Fibroblast of villous mesenchyme (primary cell): ENCODE measurements at places on chromosomes 2 and 18. TPM values are rescaled to one million over a fixed set of nuclear protein-coding genes. Genes with fewer than 3 reads are reported as not detected.

Gene CNDP1
- not detected in 2 replicates for total RNA-seq

Gene MAPK4
- total RNA-seq, result under 0.01 TPM in 1 of 2 replicates, not detected in the other

Gene KCNS3
- 3.0 and 7.4 TPM in 2 replicates for total RNA-seq

Gene ITGA4
- total RNA-seq, result 132 and 145 TPM in 2 replicates

Gene TMEM150A
- total RNA-seq, result 8.6 and 10.6 TPM in 2 replicates

Gene MATN3
- 3.0 and 3.9 TPM in 2 replicates for total RNA-seq

Gene TXNDC2
- total RNA-seq, result under 0.01 TPM in 1 of 2 replicates, not detected in the other

Gene NDUFAF7
- total RNA-seq, result 9.7 and 13.0 TPM in 2 replicates

Gene C2orf92
- 2.6 and 6.0 TPM in 2 replicates for total RNA-seq

Gene CCDC85A
- total RNA-seq, result 2.3 and 5.2 TPM in 2 replicates

Gene FBXO36
- total RNA-seq, result 3.5 and 3.9 TPM in 2 replicates

Gene MOCOS
- 3.0 and 7.1 TPM in 2 replicates for total RNA-seq

Gene GALNT5
- total RNA-seq, result 7.7 and 17.3 TPM in 2 replicates

Gene RAB3GAP1
- 73.4 and 100 TPM in 2 replicates for total RNA-seq

Gene SCYGR8
- not detected in 2 replicates for total RNA-seq

Gene SRD5A2
- under 0.01 TPM in 1 of 2 replicates, not detected in the other for total RNA-seq

Gene GALR1
- total RNA-seq, result not detected in 2 replicates

Gene RFX8
- 0.97 and 1.7 TPM in 2 replicates for total RNA-seq

Gene PXDN
- 296 and 372 TPM in 2 replicates for total RNA-seq

Gene ACADL
- total RNA-seq, result not detected in 2 replicates

Gene TUBA4B
- not detected in 2 replicates for total RNA-seq

Gene UGT1A5
- not detected in 2 replicates for total RNA-seq

Gene ANKRD29
- 0.43 and 0.97 TPM in 2 replicates for total RNA-seq

Gene KCNG3
- under 0.01 TPM in 1 of 2 replicates, not detected in the other for total RNA-seq

Gene CABYR
- 6.4 and 20.3 TPM in 2 replicates for total RNA-seq

Gene SLC9A4
- total RNA-seq, result under 0.01 TPM in 1 of 2 replicates, not detected in the other

Gene SATB2
- total RNA-seq, result 13.0 and 15.1 TPM in 2 replicates

Gene OR6B2
- not detected in 2 replicates for total RNA-seq

Gene ARHGEF4
- 0.32 and 0.86 TPM in 2 replicates for total RNA-seq

Gene SERPINB7
- total RNA-seq, result 6.1 and 13.0 TPM in 2 replicates

Gene CYP27C1
- under 0.01 TPM in 2 replicates for total RNA-seq

Gene ZBTB14
- total RNA-seq, result 10.6 and 14.2 TPM in 2 replicates

Gene LRRC30
- total RNA-seq, result not detected in 2 replicates

Gene PIEZO2
- total RNA-seq, result 1.7 and 4.5 TPM in 2 replicates

Gene KCNG2
- under 0.01 and 0.64 TPM in 2 replicates for total RNA-seq

Gene TUBA3E
- not detected in 2 replicates for total RNA-seq

Gene LRATD1
- 0.97 and 1.7 TPM in 2 replicates for total RNA-seq

Gene G6PC2
- not detected in 2 replicates for total RNA-seq

Gene ALLC
- total RNA-seq, result under 0.01 TPM in 1 of 2 replicates, not detected in the other

Gene C1GALT1C1L
- 0.86 and 1.3 TPM in 2 replicates for total RNA-seq

Gene TEX51
- total RNA-seq, result not detected in 2 replicates

Gene TTR
- total RNA-seq, result not detected in 2 replicates

Gene FAHD2B
- 3.0 and 4.5 TPM in 2 replicates for total RNA-seq
